ENCODE measurements at places on chromosomes 2 and 18.

GRCh38 chr2:85019121-85019520 is 48.2 kb downstream of the KCMF1 start:
- no peak for DNase-seq

DNA sequence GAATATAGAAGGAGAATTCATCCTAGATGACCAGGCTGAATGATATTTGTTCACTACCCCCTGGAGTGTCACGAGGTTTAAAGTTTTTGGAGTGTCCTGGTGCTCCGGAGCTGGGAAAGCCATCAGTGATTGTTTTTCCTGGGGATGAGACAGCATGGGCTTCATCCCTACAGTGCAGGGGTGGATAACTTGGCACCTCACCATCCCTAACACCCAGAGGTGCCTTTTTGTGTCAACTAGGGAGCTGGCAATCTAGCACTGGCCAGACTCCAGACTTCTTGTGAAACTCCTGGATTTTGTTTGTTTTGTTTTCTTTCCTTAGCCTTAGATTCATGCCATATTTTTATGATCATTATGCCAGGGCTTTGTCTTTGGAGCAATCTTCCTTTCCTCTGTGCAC is 164.8 kb downstream of the PRKCE start:
- no peak for DNase-seq

DNA sequence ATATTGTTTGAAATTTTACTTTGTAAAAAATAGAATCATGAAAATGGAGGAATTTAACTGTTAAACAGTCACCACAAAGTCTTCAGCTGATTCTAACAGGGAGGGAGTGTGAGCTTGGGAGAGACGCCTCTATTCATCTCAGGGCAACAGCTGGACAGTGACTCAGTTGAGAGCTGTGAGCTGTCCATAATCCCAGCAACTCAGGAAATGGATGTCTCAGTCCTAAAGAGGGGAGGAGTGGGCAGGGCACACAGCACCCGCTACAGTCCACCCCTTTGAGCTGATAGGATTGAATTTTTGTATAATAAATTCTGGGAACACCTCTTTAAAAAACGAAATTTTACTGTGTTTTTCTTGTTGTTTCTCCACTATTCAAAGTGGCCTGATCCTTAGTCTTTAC is 255.1 kb upstream of the THUMPD2 start:
- DNase-seq = no peak

- DNase-seq = no peak
Measured at GRCh38 chr2:118044854-118045253, 31.0 kb upstream of the CCDC93 start.

- peak; percentile 84 for DNase-seq
Measured at GRCh38 chr2:84946204-84947009, 24.6 kb upstream of the KCMF1 start.

- no peak for DNase-seq
Measured at GRCh38 chr2:222087998-222088397, 210.8 kb downstream of the PAX3 start.

DNA sequence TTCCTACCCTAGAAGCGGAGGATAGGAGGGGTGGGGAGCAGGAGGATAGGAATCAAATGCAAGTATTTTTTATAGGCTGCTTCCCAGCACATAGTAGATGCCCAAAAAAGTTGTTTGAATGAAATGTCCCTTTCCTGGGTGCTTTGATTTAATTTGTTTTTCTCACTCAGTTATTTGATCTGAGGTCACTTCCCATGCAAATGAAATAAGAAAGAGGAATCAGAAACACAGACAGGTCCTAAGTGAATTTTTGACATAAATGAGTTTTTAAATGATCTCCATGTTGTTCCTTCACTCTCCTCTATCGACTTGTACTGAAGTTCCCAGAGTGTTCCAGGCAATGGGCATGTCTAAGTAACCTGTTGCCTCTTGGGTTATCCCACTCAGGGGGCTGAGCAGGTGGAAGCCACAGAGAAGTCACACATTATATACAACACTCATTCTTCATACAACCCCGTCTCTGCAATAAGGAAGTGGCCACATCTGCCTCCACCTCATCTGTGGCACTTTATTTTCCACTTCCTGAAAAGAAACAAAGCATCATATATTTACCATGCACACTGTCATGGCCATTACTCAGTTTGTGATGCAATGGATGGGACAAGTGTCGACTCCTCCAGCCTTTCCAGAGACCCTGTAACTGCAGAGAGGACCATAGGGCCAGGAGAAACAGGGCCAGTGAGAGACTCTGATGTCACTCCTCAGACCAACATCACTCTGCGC is 81.9 kb upstream of the ZNF397 start:
- no peak for DNase-seq

- DNase-seq = no peak
Measured at GRCh38 chr2:134988994-134989605, 58.1 kb downstream of the MAP3K19 start.

DNA sequence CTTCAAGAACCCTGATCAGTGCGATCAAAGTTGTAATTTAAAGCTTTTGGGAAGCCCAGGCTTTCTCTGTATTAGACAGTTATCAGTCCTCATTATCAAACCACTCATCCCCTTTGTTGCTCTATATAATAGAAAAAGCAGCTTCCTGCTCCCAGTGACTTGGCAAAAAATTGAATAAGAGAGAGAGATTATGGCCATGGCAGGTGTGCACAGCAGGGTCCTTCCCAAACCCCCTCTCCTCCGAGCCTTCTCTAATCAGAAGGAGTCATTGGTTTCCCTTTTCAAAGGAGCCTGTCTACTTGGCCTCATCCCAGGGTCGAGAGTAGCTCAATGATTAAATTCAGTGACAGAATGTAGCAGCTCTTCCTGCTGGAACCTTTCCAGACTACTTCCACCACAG is 81.5 kb downstream of the SEMA4F start:
- no peak for DNase-seq
